ENCODE measurements at places on chromosomes 11 and 22.
A peak's percentile ranks its signal among the peaks of the same experiment; 100 is the strongest.

GRCh38 chr22:24951942-24952836 is at the start of gene KIAA1671:
Gene KIAA1671 (plus strand): TSS chr22:24952716. CDS start chr22:25028000, 75,284 bp downstream.
- no peak for DNase-seq
- H3K27me3 ChIP-seq, result no peaks in the 10 kb centered on the region
- peak within 1 kb of the TSS; percentile 92 for H3K27ac ChIP-seq

GRCh38 chr11:67053896-67054329 is 2.7 kb upstream of the RHOD start:
- no peak for DNase-seq
- peak overlapping the region; percentile 20 for H3K27ac ChIP-seq
- H3K27me3 ChIP-seq, result no peaks in the 10 kb centered on the region
- peaks cover 35% of the 10 kb centered on the region for H3K4me1 ChIP-seq
- H3K4me3 ChIP-seq, result no peak overlapping the region
- H3K36me3 ChIP-seq, result no peaks in the 10 kb centered on the region

GRCh38 chr11:107842412-107843100 is 16.0 kb downstream of the SLC35F2 start:
- H3K27ac ChIP-seq, result peak overlapping the region; percentile 100
- peaks cover 68% of the 10 kb centered on the region for H3K4me1 ChIP-seq
- no peaks in the 10 kb centered on the region for H3K36me3 ChIP-seq
- H3K4me3 ChIP-seq, result no peak overlapping the region
- DNase-seq, result no peak
- no peaks in the 10 kb centered on the region for H3K27me3 ChIP-seq

DNA sequence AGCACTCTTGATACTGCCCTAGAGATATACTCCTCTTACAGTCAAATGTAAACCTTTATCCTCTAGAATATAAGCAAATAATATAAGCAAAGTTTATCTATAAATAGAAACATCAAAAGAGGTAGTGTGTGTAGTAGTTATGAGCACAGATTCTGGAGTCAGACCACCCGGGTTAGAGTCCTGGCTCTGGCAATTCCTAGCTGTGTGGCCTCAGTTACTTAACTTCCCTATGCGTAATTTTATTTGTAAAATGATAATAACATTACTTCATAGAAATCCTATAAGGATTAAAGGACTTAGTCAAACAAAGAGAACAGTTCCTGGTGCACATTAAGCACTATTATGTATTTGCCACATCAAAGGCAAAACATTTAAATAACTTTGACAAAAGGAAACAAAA is 7.0 kb downstream of the MSANTD4 start:
- DNase-seq, result no peak
- no peak overlapping the region for H3K4me3 ChIP-seq
- H3K4me1 ChIP-seq, result peaks cover 4% of the 10 kb centered on the region
- H3K36me3 ChIP-seq, result peaks cover 6% of the 10 kb centered on the region

- no peaks in the 10 kb centered on the region for H3K4me1 ChIP-seq
- no peaks in the 10 kb centered on the region for H3K36me3 ChIP-seq
- no peaks in the 10 kb centered on the region for H3K27me3 ChIP-seq
- no peak for DNase-seq
- H3K27ac ChIP-seq, result no peak overlapping the region
- no peak overlapping the region for H3K4me3 ChIP-seq
Observed at GRCh38 chr11:114466742-114467141, 27.5 kb downstream of the REXO2 start.

DNA sequence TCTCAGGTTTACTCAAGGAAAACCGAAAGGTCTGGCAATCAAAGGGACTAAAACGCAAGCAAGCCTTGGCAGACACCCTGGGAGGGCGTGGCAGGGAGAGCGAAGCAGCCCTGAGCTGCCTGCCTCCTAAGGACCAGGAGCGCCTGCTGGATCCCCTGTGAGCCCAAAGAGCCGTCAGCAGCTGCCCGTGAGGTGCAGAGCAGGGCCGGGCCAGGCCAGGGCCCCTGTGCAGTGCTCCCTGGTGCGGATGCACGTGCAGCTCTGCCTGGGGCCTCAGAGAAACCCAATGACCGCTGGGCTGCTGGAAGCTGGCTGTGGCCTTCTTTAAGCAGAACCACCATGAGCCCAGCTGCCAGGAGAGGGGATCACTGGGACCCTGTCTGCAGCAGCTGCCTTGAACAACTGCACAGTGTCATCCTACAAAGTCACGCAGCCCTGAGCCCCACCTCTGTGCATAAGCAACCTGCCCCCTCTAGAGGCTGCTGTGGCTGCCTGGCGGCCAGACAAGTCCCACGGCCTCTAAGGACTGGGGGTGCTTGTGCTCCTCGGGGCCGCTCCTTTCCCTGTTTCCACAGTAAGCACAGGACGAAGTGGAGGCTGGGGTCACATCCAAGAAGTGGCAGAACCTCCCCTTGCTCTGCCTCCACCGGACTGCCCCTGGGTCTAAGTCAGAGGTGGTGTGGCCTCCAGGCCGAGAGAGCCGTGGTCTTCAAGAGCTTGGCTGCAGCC is 29.1 kb upstream of the COMT start:
- no peaks in the 10 kb centered on the region for H3K4me1 ChIP-seq
- no peak overlapping the region for H3K27ac ChIP-seq
- H3K36me3 ChIP-seq, result no peaks in the 10 kb centered on the region
- no peaks in the 10 kb centered on the region for H3K27me3 ChIP-seq
- H3K4me3 ChIP-seq, result no peak overlapping the region

DNA sequence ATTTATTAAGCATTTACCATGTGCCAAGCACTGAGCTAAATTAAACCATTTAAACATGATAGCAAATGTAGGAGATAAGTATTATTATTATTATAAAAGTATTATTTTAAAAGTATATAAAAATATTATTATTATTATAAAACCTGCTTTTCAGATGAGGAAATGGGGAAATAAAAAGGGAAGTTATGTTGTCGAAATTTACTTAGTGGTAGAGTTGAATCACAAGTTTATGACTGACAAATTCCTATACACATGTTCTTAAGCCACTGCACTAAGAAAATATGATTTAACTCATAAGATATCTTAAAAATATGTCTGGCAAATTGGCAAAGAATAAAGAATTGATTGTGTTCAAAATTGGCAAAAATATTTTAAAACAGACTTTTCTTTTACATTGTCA is 53.8 kb downstream of the CASP12 start:
- DNase-seq, result no peak
- no peak overlapping the region for H3K4me3 ChIP-seq
- no peaks in the 10 kb centered on the region for H3K4me1 ChIP-seq
- no peaks in the 10 kb centered on the region for H3K36me3 ChIP-seq

DNA sequence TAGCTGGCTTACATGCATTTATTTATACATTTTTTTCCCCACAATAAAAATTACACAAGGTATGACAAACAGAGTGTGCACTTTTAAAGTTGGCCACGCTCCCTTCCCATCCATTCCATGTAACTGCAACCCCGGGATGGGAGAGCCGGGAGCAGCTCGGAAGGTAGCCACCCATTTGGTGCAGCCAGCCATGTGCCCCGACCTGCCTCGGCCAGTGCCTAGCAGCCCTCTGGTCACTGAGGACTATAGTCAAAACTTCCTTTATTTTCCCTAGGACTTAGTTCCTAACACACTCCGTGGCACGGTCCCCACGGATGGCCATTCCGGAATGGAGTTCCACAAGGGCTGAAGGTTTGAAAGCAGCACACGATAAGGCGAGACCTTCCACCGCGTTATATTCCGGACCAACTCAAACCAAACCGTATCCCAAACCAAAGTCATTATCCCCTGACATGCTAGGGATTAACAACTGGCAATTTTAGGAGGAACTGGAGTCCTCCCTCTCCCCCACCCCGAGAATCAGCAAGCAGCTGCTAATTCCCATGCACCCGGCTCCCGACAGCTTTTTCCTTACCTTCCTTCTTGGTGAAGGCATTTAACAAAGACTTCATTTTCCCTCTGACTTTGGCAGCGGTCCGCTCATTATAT is 426.4 kb downstream of the SHANK2 start:
- no peaks in the 10 kb centered on the region for H3K36me3 ChIP-seq
- H3K27me3 ChIP-seq, result peaks cover 24% of the 10 kb centered on the region
- no peak overlapping the region for H3K4me3 ChIP-seq
- H3K4me1 ChIP-seq, result no peaks in the 10 kb centered on the region
- no peak for DNase-seq

GRCh38 chr11:93274851-93275250 is 55.7 kb upstream of the DEUP1 start:
- no peaks in the 10 kb centered on the region for H3K27me3 ChIP-seq
- no peaks in the 10 kb centered on the region for H3K4me1 ChIP-seq
- no peak overlapping the region for H3K27ac ChIP-seq
- no peaks in the 10 kb centered on the region for H3K36me3 ChIP-seq
- DNase-seq, result no peak

GRCh38 chr11:107157809-107158187 is 139.5 kb upstream of the GUCY1A2 start:
- H3K27ac ChIP-seq, result no peak overlapping the region
- no peaks in the 10 kb centered on the region for H3K36me3 ChIP-seq
- H3K27me3 ChIP-seq, result no peaks in the 10 kb centered on the region
- no peaks in the 10 kb centered on the region for H3K4me1 ChIP-seq
- H3K4me3 ChIP-seq, result no peak overlapping the region

DNA sequence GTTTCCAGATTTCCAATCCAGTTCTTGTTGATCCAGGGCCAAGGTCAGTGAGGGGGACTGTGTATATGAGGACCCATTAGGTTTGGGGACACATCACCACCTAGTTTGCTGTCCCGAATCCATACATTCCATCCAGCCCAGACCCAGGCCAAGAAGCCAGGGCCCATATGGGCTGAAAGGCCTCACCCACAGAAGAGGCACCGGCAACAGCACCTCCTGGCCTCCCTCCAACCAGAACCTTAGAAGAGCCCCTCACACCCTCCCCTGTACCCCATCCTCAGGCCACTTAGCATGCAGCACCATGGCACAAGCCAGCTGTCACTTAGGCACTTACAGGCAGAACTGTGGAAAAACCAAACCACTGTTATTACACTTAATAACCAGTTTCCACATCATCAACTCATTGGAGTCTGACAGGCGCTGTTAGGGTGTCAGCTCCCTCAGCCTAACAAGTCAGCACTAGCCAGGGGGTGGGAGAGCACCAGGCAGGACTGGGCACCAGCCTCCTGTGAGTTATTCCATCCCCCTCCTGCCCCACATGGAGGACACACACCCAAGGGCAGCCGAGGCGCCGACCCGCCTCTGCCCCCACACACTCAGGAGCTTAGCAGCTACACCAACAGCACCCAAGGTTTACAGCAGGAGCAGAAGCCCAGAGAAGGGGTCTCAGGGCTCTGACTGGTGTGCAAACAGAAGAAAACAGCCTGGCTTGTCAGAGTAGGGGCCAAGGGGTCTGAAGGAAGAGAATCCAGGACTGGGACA is 132.0 kb downstream of the BUD13 start:
- H3K4me3 ChIP-seq, result no peak overlapping the region
- no peaks in the 10 kb centered on the region for H3K36me3 ChIP-seq
- DNase-seq, result no peak
- no peak overlapping the region for H3K27ac ChIP-seq

DNA sequence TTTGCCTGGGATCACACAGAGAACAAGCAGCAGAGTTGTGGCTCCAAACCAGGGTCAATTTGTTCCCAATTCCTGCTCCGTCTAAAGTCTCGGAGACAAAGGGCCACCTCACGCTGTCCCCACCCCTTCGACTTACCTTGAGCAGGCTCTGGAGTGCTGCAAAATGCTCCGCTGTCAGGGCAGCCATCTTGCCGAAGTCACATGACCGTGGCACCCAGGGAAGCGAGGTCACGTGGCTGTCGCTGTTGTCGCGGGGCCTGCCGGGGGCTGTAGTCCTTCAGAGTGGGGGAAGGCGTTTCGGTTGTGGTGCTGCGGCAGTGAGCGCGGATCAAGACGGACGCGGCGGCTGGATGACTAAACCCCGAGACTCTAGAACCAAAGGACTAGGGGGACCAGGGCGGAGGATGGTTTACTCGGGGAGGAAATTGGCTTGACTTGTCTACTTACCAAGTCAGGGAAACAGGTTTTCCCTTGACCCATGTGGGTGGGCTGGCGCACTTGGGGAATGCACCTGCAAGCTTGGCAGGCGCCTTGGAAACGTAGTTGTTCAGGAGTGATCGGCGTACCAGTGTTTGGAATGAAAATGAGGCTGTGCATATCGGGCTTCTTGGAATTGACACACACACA is at the start of gene COMMD9:
TSS of gene COMMD9 (minus strand) at position 199 of the 627 bp plus-strand sequence. CDS start at position 187, 12 bp downstream.
- no peaks in the 10 kb centered on the region for H3K36me3 ChIP-seq
- H3K27me3 ChIP-seq, result no peaks in the 10 kb centered on the region

DNA sequence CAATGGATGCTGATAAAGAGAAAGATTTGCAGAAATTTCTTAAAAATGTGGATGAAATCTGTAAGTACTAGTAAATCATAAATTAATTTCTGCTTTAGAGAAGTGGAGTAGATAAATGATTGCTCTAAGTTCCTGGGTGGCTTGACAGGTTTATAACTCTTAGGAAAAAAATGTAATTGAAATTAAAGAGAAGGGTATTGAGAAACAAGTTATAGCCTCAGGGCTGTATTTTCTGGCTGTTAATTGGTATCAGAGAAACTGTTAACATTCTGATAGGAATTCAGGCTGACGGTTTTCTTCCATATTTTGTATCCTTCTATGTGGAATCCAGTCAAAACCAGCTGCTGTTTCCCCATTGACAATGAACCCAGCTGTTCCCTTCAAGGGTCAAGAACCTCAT is 1.9 kb downstream of the TTC12 start:
- no peak overlapping the region for H3K4me3 ChIP-seq
- H3K36me3 ChIP-seq, result no peaks in the 10 kb centered on the region

DNA sequence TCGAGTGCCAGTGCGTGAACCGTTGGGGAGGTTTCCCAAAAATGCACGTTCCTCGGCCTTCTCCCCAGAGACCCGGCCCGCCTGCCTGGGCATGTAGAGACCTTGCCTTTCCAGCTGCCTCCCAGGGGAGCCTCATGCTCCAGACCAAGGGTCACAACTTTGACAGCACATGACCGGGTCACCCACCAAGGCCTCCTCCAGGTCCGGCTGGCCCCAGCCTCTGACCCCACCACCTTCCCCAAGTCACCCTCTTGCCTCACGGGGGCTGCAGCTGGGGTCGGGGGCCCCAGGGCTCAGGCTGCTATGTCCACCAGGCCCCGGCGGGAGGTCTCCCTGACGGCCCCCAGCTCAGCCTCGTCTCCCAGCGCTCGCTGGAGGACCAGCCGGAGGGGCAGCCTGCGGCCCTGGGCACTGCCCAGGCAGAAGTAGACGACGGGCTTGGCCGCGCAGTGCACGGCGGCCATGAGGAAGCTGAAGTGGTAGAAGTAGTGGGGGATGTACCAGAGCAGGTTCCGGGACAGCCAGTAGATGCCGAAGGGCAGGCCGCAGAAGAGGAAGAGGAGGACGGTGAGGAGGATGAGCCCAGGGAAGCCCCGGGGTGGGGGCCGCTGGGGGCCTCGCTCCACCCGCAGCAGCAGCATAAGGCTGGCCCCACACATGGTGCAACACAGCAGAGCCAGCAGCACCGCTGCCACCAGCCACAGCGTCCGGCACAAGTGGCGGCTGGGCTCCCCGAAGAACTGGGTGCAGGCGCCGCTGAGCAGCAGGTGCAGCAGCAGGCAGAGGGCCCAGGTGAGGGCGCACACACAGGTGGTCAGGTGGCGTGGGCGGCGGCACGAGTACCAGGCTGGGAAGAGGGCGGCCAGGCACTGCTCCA is 4.4 kb downstream of the MRGPRE start:
- peaks cover 5% of the 10 kb centered on the region for H3K4me1 ChIP-seq
- no peak overlapping the region for H3K27ac ChIP-seq
- no peaks in the 10 kb centered on the region for H3K27me3 ChIP-seq
- no peaks in the 10 kb centered on the region for H3K36me3 ChIP-seq
- no peak for DNase-seq
